NCI-H510A treated with DMSO at 0.1 percent for 48 hours (cell line): ENCODE measurements at places on chromosomes 2 and 18.

DNA sequence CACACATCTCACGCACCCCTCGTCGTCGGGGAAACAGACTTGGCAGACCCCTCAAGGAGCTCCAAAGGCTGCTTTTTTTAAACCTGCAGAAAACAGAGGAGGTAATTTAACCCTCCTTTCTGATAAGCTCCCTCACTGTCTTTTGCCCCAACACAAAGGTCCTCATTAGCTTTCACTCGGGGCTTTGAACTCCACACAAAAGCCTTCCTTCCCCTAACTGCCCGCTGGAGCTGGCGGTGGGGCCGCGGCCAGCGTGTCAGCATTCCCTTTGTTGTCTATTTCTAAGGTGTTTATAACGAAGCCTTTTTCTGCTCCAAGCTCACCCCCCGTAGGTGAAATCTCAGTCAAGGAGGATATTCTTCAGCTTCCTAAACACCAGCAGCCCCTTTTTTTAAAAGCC lies 43.5 kb upstream of the ID2 start:
- no peak for DNase-seq

GRCh38 chr2:172449911-172450550 lies 22.6 kb downstream of the ITGA6 start:
- no peak for DNase-seq

DNA sequence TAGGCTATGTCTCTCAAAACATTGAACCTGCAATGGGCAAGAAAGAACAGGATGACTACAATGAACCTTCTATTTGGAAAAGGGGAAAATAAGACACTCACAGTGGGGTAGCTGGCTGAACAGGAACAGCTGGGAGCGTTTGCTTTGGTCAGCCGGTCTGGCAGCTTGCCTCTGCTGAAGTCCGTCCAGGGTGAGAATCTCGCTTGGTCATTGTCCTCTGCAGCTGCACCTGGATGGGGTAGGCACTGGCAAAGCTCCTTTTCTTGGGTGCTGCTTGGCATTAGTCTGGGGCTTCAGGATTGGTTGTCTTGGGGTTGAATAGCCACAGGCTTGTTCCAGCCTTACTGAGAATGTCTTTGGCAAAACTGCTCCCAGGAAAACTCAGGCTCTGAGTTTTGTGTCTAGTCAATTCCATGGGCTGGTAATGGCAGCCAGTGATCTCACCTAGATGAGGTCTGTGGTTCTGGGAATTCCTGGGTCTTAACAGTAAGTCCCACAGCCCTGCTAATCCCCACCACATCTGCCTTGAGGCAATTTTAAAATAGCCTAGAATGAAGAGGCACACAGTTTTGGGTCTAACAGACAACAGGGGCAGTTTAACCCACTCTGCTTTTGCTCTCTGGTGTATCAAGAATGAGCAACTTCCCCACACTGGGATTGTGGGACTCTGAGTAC lies 13.4 kb downstream of the NEDD4L start:
- DNase-seq, result no peak

DNA sequence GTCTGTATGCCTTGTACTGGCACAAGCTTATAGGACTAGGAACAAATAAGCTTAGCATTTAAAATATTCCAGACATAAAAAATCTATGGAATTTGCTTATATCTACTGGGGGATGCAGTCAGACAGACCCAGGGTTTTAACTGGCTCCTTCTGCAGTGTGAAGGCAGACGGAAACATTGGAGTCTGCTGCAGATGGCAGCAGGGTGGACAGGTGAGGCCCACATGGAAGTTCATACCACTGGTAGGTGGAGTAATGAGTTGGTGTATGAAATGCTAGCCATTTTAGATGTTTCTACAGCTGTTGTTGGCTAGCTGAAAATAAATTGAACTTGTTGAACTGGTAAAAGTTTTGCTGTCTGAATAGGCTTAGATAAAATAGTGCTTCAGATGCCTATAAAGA lies 17.7 kb downstream of the SPTBN1 start:
- no peak for DNase-seq

DNA sequence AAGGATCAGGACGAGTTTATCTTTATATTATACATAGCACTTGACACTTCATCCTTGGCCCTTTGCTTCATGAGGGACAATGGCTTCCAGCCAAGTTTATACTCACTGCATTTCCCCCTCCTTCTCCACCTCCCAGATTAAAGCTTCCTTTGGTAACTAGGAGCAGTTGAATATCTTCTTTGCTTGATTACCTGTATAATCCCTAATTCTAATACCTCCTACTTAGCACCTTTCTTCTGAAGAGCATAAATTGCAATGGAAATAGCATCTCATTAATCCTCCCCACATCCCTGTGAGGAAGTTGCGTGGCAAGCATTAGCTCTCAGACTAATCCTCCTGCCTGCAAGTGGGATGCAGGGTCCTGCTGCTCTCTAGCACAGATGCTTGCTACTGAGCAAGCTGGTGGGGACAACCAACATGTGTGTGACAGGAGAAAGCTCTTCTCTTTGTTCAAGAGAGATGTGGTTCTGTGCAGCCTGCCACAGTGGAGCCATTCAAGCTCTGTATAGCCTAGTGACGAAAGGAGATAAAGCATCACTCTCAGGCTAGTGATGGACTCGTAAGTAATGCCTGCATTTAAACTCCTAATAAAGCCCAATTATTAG lies 19.1 kb downstream of the KLHL14 start:
- no peak for DNase-seq

GRCh38 chr2:72013726-72014125 lies 133.9 kb downstream of the CYP26B1 start:
- no peak for DNase-seq

DNA sequence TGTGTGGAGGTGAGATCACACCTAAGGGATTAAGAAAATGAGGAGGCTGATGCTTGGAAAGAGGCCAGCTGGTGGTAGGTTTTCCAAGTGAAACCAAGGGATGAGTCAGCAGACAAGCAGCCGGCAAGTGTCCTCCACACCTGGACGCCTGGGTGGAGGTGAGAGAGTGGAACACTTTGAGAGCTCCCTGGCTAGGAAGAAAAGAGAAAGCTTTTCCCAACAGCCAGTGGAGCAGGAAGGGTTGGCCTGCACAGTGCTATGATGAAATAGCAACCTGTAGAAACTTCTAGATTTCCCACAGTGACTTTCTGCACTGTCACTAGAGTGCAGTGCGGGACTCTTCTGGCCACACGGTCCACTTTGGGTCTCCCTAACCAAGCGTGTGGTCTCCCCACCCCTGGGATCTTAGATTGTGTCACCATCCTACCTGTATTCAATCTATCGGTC lies 19.6 kb upstream of the IL37 start:
- DNase-seq, result peak; percentile 48

- DNase-seq, result no peak
Observed at GRCh38 chr2:80568011-80568410, 263.5 kb upstream of the LRRTM1 start.

GRCh38 chr18:41004324-41004723 lies 950.7 kb upstream of the PIK3C3 start:
- no peak for DNase-seq

DNA sequence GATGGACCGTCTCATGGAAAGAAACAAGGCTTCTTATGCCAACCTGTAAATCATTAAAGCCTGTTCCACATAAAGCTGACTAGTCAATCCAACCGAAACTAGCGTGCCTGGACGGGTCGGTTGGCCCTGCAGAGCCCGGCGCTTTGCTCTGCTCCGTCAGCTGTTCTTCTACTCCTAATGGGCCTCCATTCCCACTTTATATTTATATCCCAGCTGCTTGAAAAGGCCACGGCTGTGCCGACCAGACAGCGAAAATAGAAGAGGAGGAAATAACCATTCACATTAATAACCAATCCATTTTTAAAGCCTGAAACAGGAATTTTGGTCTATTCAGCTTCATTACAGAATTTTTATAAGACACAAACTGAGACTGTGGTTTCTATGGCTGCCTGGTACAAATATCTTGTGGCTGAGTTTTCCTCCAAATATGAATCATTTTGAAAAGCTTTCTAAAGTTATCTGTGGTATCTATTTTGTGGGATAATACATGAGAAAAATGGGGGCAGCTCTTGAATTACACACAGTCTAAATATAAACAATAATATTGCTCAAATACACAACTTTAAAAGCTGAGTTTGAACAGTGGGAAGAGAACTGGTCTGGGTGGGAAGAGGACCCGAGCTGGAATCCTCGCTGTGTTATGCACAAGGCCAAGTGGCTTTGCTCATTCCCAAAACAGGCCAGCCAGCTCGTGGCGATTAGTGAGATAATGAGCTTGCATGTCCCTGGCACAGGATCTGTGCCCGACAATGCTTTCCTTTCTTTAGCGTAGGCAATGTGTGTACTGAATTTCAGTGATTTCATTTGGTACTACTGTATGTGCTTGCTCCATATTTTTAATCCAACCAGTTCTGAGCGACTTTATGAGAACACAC lies 10.5 kb upstream of the FAM124B start:
- DNase-seq, result peak; percentile 3

GRCh38 chr18:63288311-63288710 lies 31.3 kb downstream of the BCL2 start:
- no peak for DNase-seq

- DNase-seq, result no peak
Observed at GRCh38 chr2:6812857-6813530, 52.7 kb downstream of the CMPK2 start.

- DNase-seq, result no peak
Observed at GRCh38 chr2:23662941-23663920, 263.7 kb downstream of the ATAD2B start.

DNA sequence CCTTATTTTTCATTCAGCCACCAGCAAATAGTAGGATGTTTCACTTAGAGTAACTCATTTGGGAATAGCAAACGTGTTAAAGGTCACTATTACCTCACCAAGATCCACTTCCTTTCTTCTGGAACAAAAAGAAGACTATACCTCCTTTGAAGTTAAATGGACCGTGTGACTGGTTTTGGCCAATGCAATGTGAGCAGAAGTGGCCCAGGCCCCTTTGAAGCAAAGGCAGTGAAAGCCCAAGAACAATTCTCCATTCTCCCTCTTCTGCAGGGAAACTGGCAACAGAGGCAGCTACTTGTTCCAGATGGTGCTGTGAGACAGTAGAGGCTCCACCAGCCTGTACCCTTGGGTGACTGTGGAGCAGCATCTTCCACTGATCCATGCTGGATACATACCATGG lies 11.3 kb upstream of the MALL start:
- peak; percentile 31 for DNase-seq

- no peak for DNase-seq
Observed at GRCh38 chr18:35441857-35442595, 55.7 kb downstream of the INO80C start.

- DNase-seq, result no peak
Observed at GRCh38 chr2:54545702-54546450, 89.7 kb downstream of the SPTBN1 start.

- DNase-seq, result no peak
Observed at GRCh38 chr18:48817021-48817461, 133.7 kb downstream of the SMAD7 start.

GRCh38 chr2:26986576-26986975 lies 16.1 kb downstream of the MAPRE3 start:
- DNase-seq, result no peak

DNA sequence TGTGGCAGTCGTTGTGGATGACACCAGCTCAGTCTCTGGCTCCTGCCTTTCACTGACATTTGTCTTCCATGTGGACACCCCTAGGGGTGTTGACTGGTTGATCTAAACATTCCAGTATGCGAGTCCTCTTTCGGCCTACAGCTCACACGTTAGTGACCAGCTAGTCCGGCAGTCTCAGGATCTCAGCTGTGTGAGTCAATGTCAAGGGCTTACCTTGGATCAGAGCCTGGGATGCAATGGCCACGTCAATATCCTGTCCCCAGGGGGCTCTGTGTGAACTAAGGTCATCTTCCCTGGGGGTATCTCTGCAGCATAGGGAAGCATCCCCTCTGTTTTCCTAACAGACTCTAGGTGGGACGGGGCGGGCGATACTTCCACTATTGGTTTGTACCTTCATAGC lies 35.1 kb upstream of the YWHAQ start:
- no peak for DNase-seq

DNA sequence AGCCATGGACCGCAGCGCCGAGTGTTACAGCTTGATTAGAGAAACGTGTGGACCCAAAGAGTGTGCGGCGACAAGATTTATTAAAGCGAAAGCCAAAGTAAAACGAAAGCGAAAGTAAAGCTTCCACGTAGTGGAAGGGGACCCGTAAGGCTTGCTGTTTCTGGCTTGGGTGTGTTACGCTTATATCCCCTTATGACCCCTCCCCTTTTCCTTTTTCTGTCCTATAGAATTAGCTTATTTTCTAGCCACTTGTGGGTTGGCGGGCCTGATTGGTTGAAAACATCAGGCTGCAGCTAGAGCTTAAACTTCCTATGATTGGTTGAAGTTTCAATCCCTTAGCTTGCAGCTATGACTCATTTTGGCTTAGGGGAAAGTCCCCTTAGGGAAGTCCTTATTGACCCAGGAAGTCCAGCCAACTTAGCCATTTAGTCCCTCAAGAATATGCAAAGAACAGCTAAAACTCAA lies 969.7 kb downstream of the DCDC2C start:
- DNase-seq, result peak; percentile 74

DNA sequence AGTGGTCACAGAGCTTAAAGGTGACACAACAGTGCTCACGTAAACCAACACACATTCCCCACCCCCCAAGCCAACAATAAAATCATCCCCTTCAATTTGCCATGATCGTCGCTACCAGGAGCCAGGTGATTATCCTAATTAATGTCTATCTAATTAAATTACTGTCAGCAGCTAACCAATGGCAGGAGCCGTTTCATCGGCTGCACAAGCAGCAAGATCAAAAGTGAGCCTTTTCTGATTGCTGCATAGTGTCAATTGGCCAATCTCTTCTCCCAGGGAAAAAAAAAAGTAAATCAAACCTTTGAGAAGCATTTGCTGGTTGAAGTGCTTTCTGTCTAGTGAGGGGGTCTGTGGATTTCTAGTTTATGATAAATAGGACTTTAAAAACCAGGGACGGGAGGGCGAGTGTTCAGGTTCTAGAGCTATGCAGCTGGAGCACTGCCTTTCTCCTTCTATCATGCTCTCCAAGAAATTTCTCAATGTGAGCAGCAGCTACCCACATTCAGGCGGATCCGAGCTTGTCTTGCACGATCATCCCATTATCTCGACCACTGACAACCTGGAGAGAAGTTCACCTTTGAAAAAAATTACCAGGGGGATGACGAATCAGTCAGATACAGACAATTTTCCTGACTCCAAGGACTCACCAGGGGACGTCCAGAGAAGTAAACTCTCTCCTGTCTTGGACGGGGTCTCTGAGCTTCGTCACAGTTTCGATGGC lies at the start of gene TBR1:
Gene TBR1, plus strand, starts transcription at position 311 of the 721 bp plus-strand sequence. Its CDS starts 114 bp downstream, at position 425.
- peak; percentile 30 for DNase-seq

- DNase-seq, result no peak
Observed at GRCh38 chr2:233668605-233669260, 3.0 kb upstream of the UGT1A9 start.

DNA sequence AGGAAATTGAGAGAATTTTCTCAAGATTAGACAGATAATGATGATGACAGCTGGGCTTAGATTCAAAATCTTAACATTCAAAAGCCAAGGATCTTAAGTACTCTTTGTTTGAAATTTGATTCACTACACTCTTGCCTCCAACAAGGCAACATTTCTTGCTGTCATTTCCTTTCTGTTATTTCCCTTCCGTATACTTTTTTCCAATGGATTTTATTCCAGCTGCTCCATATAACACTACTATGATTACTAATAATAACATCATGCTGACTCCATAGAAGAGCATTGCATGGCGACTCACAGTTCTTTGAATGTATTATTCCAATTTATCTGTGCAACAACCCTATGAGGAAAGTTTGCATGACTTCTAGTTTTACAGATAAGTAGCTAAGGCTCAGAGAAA lies 33.9 kb upstream of the CCDC102B start:
- no peak for DNase-seq

GRCh38 chr2:127053731-127054603 lies 53.0 kb downstream of the BIN1 start:
- DNase-seq, result no peak
